ENCODE measurements at places on chromosomes 5 and 9.

- DNase-seq = no peak
Observed at GRCh38 chr5:14675865-14676300, 11.4 kb downstream of the OTULIN start.

GRCh38 chr5:32664523-32664922 lies 46.6 kb upstream of the NPR3 start:
- DNase-seq = no peak

- DNase-seq = no peak
Observed at GRCh38 chr5:92864591-92864990, 716.4 kb downstream of the NR2F1-AS1 start.

DNA sequence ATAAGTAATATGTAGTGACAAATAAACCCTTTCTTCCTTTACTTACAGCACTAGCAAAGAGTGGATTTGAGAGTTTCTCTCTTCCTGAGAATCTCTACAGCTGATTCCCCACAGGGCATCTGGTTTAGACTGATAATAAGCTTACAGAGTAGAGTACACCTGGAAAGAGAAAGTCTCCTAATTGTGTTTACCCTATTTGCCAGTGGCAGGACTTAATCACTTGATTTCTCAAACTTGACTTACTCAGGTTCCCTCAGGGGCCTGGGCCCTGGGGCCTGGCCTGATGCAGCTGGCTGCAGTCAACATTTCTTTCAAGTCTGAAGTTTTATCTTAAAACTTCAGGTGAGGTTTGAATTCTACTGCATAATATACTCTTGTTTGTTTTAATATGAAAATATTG lies 38.0 kb upstream of the UBTD2 start:
- no peak for DNase-seq

DNA sequence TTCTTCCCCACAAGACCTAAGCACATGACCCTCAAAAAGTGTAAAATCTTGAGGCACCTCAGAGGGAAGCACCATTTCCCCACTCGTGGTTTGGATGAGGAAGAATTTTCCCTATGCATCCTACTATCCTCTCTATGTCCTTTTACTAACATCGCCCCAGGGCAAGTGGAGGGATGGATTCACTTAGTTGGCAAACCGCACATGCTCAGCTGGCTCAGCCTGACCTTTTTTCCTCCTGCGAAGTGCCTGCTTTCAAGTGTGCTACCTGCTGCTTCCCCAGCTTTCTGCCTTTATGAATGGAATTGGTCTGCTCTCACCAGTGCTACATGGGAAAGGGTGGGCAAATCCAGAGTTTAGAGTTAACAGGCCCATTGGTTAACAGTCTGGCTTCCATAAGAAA lies 56.6 kb upstream of the IFNK start:
- DNase-seq = no peak

DNA sequence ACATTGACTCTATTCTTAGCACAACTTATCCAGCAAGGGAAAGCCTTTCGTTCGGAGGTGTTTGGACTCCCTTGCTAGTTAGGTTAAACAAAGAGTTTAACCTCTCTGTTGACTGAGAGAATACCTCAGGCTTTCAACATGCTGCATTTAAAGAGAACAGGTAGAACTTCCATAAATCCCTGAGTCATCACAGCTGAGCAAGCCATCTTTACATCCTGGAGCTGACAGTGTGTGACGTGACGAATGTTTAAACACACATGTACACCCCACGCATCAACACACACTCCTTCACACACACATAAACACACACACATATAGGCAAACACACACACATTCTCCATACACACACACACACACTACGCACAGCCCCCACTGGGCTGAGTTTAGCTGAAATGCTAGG lies 152.8 kb downstream of the ADAMTS12 start:
- no peak for DNase-seq

GRCh38 chr5:52864884-52865283 lies 77.2 kb downstream of the ITGA1 start:
- no peak for DNase-seq

DNA sequence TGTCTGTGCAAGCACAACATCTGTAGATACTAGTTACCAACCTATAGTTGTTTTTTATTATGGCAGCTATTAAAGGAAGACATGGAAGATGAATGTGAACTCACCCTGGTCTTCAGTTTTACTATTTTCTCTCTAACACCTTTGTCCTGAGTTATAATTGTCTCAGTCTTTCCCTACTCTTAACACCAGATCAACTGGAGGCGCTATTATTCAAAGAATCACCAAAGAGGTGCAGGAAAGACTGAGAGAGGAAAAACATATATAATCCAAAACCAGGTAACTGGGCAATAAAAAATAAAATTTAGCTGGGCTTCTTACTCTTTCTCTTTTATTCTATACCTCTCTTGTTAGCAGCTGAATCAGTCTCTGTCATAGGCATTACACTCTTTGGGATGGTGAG lies 134.2 kb upstream of the C6 start:
- DNase-seq = no peak

DNA sequence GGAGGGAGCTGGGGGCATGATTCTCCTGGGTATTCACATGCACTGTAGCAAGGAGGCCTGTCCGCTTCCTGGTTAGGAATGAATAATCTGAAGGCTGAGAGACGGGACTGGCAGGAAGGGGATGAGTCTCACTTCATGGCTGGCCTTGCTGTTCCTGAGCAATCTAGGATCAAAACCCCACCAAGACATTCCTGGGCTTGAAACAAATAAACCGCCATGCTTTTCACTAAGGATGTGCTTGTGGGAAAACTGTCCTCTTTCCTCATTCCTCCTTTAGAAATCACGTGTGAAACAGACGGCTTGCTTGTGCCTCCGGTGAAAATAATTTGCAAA lies 132.8 kb downstream of the MACROH2A1 start:
- DNase-seq = no peak

DNA sequence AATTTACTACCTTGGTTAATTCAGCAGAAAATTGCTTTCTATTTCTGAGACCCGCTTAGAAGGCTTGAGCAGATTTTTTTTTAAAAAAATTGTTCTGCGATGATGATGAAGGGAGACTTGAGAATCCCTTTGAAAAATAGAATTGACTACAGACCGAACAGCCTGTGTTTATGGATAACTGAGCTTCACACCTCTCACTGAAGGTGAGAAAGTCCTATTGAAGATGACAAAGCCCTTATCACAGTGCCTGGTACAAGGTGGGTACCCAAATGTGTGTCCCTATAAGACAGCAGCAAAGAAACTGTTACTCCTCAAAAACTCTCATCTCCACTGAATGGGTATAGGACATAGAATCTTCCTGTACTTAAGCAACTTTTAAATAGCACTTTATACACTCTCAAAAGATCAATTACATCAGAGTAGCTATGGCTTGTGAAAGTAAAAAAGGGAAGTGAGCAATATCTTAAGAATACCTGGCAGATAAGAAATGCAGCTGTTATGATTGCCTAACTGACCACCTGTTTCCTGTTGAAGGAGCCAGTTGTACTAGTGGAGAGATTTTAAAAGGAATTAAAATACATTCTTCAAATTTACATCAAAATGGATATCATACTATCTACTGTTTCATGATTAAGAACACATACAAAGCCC lies 419.7 kb downstream of the CHSY3 start:
- no peak for DNase-seq

- DNase-seq = no peak
Observed at GRCh38 chr5:149126906-149127305, 14.4 kb upstream of the ABLIM3 start.

- DNase-seq = no peak
Observed at GRCh38 chr5:78016863-78017529, 240.9 kb upstream of the TBCA start.

GRCh38 chr5:157486221-157486681 lies 26.2 kb downstream of the NIPAL4 start:
- DNase-seq = no peak

GRCh38 chr5:139574641-139575312 lies 13.6 kb downstream of the UBE2D2 start:
- DNase-seq = no peak

GRCh38 chr5:68515514-68515913 lies 300.0 kb downstream of the PIK3R1 start:
- DNase-seq = no peak

- DNase-seq = no peak
Observed at GRCh38 chr9:89790542-89791109, 185.8 kb downstream of the GADD45G start.

DNA sequence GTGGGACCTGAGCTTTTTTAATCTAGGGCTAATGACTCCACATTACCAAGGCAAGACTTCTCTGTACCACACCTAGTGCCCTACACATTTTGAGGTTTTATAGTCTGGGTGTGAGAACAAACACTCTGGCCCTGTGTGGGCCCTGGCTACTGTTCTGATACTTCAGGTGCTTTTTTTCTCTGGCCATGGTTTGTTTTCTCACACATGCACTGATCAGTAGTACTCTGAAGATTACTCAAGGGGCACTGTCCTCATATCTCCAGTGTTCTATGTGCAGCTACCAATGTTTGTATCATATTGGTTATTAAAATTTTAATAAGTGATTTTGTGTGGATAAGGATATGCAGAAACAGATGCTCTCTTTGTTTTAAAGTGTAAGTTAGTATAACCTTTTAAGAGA lies 5.9 kb upstream of the C9orf40 start:
- DNase-seq = no peak

GRCh38 chr5:82314964-82315758 lies 37.0 kb upstream of the RPS23 start:
- no peak for DNase-seq

DNA sequence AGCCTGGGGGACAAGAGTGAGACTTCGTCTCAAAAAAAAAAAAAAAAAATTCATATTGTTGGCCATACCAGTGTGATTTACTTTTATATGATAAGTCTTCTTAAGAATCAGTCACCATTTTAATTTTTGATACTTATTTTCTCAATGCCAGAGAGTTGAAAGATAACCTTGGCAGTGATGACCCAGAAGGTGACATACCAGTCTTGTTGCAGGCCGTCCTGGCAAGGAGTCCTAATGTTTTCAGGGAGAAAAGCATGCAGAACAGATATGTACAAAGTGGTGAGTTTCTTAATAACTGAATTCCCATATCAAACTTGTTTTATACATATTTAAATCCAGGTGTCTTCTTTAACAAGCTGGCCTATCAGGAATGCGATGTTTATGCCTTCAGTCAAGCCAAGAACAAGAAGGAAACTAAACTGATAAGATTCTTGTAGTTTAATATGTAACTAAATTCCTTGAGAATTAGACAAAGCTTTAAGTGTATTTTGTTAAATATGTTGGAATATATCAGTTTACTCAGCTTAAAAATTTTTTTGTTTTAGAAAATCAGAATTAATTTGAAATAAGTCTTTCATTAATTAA lies 81.5 kb downstream of the NIPBL start:
- no peak for DNase-seq

DNA sequence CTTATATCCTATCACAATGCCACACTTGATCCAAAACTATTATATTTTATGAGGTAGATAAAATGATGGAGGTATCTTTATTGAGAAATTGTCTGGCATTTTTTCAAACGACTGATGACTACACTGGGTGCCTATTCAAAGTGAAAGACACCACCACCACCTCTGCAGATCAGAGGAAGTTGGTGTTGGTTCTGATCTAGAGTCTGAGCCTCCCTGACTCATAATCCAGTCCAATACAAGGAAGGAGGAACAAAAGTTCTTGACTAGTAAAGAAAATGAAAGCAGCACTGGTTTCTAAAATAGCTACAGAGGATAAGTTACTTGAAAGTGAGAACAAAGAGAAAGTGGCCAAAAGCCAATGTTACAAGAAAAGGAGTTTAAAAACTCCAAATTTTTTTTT lies 139.9 kb downstream of the RFX3 start:
- DNase-seq = no peak

DNA sequence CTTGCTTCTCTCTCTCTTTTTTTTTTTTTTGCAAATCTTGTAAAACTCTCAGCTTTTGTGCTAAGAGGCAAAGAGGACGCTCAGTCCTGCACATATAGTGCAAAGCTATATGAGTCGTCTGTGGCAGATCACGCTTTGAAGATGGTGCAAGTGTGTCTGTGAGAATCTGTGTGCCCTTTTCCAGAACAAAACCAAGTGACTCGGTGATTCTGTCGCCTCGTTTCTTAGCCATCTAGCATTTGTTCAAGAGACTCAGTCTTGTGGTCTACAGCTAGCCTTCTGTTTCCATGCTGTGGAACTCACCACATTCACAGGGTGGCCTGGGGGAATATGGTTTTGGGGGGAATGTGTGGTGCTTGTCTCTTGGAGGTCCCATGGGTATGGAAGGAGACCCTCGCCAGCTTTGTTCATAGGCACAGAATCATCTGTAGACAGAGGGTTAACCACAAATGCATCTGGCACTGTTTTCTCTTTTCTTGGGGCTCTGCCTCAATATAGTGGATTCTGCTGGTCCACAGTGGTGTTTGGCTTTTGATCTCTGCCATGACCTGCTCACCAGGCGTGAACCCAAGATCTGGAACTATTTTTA lies 82.1 kb downstream of the C9orf152 start:
- peak; percentile 58 for DNase-seq

- peak; percentile 93 for DNase-seq
Observed at GRCh38 chr9:124658165-124659017, 112.7 kb downstream of the NR6A1 start.

GRCh38 chr5:127392762-127393161 lies 102.2 kb downstream of the MEGF10 start:
- no peak for DNase-seq

DNA sequence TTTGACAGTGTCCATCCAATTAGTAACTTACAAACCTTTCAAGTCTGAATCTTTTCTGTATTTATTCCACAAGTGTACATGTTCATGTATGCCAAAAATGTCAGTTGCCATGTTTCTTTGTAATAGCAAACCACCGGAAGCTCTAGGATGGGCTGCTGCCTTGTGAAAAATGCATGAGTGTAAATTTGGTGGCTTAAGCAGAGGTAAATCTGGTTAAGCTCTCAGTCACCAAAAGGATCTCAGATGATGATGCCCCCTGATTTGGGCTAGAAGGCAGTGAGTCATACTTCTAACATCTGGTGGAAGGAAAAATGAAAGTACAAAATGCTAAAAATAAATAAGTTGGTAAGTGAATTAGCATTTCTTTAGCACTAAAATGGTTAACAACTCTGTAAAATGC lies 567.5 kb downstream of the ELAVL2 start:
- no peak for DNase-seq

Measured in femur (tissue), 1 donor.